Upper lobe of right lung (tissue), 1 donor: ENCODE measurements at places on chromosomes 11 and 22. TPM values are rescaled to one million over a fixed set of nuclear protein-coding genes. Genes with fewer than 3 reads are reported as not detected.

DNA sequence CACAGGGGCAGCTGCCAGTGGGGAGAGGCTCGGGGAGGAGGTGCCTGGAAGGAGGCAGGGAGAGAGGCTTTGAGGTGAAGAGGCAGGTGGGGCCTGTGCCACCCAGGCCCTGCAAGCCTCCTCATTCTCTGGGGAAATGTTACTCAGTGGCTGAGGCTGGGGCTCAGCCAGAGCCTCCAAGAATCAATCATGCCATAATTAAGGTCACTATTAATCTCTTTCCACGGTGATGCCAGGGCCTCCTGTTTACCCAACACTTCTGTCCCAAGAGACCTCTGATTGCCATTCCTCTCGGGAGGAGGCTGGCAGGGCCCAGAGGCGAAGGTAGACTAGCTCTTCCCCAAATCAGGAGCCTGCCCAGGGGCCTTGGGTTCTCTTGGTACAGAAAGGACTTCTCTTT is 38.4 kb downstream of the GDPD5 start:
- DNase-seq: no peak

DNA sequence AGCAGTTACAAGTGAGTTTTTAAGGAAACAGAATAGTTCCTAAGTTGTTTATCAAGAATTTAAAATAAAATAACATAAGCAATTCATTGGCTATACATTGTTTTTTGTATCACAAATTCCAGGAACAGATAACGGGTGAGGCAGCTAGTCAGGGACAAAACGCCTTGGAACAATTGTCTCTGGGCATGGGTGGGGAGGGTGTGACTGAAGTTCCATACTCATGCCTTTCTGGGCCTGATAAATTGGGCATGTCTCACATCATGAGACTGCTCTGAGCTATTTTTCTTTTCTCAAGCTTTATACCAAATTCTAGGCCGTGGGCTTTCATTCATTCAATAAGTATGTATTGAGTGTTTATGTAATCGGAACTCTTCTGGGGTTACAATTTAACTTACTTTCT is 21.6 kb downstream of the FOLR3 start:
- no peak for DNase-seq

DNA sequence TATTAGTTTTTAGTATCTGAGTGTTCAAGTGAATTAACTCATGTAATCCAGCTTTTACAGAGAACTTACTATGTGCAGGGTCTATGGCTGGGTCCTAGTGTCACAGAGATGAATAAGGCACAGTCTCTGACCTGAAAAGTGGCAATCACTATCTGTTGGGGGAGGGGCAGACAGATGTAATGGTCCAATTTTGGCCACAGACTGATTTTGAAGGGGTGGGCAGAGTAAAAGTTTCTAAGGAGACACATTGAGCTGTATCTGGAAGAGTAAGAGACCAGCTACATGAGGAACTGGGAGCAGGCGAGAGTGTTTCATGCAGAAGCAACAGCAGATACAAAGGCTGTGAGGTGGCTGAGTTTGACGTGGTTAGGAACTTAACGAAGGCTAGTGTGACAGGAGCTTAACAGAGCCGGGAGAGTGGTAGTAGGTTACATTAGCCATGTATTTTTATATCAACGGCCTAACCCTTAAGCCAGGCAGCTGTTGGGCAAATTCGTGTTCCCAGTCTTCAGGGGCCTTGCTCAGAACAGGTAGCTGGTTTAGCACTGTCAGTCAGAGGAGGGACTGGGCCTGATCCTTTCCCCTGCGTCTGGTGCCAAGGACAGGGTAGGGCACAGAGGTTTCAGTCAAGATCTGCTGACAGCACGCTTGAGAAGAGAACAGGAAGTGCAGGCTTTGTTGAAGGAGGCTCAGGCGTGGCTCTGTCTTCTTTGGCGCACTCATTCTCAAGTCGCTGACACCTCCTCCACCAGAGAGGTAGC is 1.4 kb upstream of the STIM1 start:
- DNase-seq: no peak

- DNase-seq: no peak
Measured at GRCh38 chr11:63459586-63459985, 31.4 kb downstream of the PLAAT5 start.

Gene PKP3
- total RNA-seq: 40.4 TPM

- peak; percentile 54 for DNase-seq
Measured at GRCh38 chr22:44424867-44425693, 73.0 kb downstream of the RTL6 start.

Gene ADM2
- 2.6 TPM for total RNA-seq

DNA sequence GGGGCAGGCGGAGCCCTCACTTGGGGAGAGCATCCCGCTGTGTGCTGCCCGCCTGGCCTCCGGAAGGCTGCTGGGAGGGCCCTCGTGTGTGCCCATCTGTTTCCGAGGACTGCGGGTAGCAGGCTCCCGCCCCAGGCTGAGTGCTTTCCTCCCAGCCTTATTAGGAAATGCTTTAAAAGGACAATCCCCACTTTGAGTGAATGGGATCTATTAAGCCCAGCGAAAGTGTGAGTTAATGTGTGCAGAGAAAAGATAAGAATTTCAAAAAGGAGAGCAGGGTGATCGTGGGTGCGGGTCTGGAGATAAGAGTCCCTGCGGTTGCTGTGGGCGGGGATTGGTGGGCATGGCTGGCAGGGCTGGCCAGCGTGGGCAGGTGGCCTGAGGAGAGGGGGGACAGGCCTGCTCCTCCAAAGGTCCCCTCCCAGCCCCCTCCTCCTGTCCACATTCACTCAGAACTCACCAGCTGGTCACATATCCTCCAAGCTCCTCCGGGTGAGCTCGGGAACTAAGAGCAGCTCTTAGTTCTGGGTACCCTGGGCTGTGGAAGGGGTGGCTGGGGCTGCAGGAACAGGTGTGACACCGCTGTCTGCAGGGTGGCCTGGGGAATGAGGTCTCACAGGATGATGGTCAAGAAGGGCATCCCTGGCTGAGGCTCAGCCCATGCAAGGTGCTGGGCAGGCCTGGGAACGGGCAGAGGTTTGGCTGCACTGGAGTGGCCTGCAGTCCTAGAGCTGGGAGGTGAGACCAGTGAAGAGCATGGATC is 1260.3 kb downstream of the BRD1 start:
- no peak for DNase-seq

DNA sequence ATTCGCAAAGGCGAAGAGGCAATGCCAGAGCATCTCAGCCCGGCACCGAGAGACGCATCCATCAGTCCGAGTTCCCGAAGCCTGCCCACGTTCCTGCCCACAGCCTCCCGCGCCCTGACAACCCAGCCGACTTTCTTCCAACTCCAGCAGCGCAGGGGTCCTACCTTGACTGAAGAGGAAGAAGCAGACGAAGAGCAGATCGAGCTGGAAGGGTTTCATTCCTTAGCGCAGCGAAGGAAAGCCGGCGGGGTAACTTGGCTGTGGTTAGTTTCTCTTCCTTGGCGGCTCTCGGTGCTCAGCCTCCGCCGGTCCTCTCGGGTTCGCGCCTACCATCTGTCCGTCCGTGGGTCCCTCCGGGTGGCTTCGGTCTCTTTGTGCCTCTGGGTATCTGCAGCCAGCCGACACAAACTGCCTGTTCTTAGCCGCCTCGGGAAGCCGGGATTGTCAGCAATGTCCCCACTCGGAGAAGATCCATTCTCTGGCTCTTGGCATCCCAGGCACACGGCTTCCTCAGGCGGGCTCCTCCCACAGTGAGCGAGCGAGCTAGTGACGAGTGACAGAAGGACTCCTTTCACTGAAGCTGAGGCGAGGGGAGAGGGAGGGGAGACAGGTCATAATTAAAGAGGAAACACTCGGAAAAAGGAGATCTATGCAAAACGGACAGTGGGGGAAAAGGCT is at the start of gene KIRREL3:
Gene KIRREL3, minus strand, starts transcription at position 480 of the 678 bp plus-strand sequence.
- DNase-seq: no peak

DNA sequence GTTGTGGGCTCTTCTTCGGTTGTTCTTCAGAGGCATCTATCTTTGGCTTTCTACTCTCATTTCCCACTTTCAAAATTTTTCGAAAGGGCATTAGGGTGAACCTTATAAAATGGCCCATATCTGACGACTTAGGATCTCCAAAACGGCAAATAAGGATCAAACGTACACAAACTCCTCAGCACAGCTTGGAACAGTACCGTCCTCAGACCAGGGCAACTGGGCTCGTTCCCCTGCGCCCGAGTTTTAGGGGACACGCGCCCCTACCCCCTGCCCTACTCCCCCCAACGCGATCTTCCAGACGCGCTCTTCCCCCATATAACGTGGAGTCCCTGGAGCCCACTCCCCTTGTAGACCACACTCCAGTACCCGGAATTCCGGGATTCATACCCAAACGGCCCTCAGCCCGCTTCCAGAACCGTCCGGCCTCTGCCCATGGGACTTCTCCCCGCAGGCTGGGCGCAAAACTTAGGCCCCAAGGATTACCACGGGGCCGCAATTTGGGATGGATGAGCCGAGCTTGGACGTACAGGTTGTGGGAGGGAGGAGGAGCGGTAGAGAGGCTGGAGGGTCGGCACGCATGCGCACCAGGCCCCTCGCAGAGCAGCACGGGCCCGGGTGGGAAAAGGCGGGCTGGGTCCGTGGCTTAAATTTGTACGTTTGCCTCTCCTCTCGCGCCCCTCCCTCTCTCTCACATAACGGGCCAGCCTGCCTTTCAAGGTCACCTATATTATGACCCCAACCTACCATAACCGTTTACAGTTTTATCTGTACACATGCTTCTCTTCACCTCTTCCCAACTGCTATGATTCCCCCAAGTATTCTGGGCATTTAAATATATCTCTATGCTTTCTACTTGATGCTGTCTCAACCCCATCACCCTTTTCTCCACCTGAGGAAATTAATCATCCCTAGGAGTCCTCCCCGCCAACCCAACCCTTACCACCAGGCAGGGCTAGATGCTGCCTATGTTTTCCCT is 3.4 kb downstream of the CCDC89 start:
- peak; percentile 87 for DNase-seq

Gene GGT1
- 131 TPM for total RNA-seq

GRCh38 chr11:96188243-96189006 is 154.6 kb downstream of the MAML2 start:
- no peak for DNase-seq

- no peak for DNase-seq
Measured at GRCh38 chr22:20979940-20980453, 2.1 kb upstream of the LZTR1 start.

- no peak for DNase-seq
Measured at GRCh38 chr11:112785149-112785548, 176.1 kb upstream of the NCAM1 start.

- DNase-seq: no peak
Measured at GRCh38 chr11:70226967-70227366, 23.9 kb downstream of the FADD start.

DNA sequence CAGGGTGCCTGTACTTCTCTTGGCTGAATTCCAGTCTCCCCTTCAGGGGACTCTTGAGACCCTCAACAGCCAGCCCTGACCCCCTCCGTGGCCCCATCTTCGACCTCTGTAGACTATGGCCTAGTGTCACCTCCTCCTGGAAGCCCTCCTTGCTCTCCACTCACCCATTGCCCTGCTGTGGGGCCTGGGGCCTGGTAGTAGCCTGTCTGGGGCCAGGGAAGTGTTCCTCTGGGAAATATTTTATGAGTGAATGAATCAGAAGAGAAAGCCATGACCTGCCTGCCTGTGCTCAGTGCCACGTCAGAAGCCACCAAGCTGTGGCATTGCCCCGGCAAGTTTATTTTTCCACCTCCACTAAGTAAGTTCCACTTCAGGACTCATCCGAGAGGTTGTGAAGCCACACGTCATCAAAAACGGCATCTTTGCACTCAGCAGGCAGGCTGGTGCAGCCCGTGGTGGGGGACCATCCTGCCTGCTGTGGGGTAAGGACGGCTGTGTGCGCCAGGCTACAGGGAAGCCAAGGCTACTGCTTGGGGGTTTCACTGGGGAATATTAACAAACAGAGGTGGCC is 59.6 kb upstream of the PPARA start:
- DNase-seq: peak; percentile 55

Gene C22orf31
- total RNA-seq: not detected

DNA sequence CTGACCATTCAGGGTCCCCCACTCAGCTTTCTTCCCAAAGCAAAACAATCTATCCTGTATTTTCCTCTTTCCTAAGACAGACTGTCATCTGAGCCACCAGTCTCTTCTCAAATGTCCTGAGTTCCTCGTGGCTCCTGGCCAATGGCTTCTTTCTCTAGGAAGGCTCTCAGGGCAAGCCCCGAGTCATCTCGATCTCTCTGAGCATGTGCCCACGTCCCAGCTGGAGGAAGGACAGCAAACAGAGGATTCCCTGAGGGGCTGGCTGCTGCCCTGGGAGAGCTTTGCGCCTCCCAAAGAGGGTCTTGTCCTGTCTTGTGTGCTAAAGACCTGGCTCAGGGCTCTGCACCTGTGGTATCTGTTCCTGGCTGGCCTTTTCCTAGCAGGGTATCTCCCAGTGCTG is 8.3 kb downstream of the SLC37A2 start:
- no peak for DNase-seq
